ENCODE measurements at places on chromosomes 2 and 18.
A peak's percentile ranks its signal among the peaks of the same experiment; 100 is the strongest.

DNA sequence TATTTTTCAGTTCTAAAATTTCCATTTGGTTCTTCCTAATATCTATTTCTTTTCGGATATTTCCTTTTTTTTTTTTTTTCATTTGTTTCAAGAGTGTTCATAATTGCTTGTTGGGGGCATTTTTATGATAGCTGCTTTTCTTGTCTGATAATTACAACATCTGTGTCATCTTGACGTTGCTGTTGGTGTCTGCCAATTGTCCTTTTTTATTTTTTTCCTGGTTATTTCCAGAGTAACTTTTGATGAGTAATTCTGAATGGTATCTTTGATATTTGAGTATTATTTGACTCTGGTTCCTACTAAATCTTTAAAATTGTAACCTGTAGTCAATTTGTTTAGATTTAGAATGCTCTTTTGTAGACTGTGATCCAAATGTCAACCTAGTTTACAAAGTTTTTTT lies 51.3 kb upstream of the CHRNA1 start:
- no peak for DNase-seq

GRCh38 chr2:74206180-74206688 lies 7.8 kb downstream of the MTHFD2 start:
- no peak for DNase-seq

DNA sequence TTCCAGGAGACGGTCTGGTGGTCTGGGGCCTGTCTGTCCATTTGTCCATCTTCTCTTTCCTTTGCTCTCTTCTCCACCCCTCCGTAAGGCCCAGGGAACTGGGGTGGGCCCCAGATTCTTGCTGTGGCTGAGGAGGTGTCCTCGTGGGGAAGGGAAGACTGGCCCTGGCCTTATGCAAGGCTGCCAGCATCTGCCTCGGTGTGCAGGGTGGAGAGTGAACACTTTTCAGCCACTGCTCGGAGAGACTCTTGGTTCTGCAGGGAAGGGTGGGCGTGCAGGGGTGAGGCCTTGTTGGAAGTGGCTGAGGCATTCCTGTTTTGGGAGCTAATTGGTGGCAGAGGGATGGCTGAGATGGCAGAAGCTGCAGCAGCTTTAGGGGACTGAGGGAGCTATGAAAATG lies 23.0 kb downstream of the EMX1 start:
- DNase-seq = no peak

- DNase-seq = peak; percentile 99
These were observed 66.6 kb downstream of the CTIF start for GRCh38 chr18:48605408-48605845.

DNA sequence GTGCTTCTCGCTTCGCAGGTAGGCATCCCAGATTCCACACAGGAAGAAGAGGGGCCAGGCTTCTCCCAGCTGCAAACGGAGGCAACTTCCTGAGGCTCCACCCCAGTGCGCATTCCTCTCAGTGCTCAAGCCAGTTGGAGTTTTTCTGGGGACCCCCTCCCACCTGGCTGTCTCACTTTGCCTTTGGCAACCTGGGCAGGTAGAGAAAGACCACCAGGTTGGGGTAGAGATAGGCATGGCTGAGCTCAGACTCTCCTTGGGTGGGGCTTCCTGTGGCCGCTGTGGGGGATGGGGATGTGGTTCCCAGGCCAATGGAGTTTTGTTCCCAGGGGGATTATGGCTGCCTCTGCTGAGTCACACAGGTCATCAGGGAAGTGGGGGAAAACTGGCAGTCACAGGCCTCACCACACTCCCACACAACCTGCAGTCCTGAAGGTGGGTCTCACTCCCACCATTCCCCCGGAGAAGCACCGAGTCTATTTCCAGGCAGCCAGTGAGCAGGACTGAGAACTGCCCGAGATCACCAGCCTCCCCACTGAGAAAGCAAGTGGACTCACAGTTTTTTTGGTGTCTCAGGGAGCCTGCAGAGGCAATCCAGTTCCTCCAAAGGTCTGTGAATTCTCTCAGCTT lies 38.1 kb downstream of the SLC39A10 start:
- no peak for DNase-seq

DNA sequence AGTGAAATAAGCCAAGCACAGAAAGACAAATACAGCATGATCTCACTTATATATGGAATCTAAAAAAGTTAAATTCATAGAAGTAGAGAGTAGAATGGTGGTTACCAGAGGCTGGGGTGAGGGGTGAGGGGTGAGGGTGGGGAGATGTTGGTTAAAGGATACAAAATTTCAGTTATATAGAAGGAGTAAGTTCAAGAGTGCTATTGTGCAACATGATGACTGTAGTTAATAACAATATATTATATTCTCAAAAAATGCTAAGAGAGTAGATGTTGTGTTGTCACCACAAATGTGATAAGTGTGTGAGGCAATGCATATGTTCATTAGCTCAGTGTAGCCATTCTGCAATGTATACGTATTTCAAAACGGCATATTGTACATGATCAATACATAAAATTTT lies 26.4 kb upstream of the GULP1 start:
- DNase-seq = no peak

GRCh38 chr2:10525573-10526265 lies 77.6 kb upstream of the ODC1 start:
- DNase-seq = no peak

- DNase-seq = no peak
These were observed 84.2 kb downstream of the NCKAP5 start for GRCh38 chr2:133484106-133484505.

DNA sequence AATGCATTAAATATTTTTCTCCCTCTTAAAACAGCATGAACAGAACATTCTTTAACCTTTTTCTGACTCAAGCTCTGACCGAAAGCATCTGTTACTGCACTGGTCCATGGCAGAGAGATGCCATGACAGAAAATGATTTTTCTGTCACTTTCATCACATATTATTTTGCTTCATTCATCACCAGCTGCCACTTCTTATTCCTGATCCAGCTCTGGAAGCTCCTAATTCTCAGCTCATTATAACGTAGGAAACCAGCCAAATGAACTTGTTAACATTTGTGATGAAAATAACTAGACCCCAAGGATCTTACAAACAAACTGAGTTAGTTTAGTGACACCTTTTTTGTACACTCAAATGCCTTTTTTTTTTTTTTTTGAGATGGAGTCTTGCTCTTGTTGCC lies 7.6 kb upstream of the CFLAR start:
- no peak for DNase-seq

GRCh38 chr2:98393354-98393753 lies 47.1 kb downstream of the CNGA3 start:
- DNase-seq = no peak

GRCh38 chr2:176692533-176692932 lies 423.3 kb downstream of the MTX2 start:
- DNase-seq = no peak

- DNase-seq = no peak
These were observed 61.2 kb downstream of the KCNE4 start for GRCh38 chr2:223113161-223113560.

DNA sequence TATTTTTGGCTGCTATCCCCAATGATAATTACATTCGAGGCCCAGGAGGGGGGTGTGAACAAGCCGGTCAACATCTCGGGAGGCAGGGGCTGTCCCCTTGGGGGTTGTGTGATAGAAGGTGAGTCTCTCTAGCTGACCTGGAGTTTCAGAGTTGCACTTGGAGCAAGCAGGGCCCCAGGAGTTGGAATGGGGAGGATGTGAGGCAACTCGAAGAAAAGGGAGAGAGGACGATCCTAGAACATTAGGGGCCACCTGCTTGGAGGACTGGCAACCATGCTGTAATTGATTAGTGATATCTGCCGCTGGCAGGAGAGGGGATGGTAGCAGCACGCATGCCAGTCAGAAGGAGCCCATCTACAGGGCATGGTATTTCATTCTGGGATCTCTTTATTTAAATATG lies 122.6 kb downstream of the CTIF start:
- DNase-seq = no peak

DNA sequence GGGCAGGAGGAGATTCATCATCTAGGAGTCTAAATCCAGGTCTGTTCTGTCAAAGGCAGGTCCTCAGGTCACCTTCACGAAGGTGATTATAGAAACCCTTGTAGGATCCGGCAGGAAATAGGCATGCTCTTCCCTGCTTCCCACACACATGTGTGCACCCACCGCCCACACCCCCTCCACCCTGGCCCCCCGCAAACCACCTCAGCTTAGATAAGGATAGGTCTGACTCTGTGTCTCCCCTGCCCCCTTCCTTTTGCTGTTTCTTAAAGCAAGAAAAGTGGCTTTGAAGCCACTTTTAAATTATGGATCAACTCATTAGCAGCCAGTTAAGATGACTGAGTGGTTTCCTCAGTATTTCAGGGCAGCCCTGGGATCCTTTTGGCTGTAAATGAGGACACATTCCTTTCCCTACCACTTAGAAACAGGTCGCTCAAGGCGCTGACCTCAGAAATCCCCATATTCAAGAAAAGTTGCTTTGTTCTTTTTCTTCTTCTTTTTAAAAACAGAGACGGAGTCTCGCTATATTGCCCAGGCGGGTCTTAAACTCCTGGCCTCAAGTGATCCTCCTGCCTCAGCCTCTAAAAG lies 14.5 kb upstream of the CIB4 start:
- DNase-seq = no peak

DNA sequence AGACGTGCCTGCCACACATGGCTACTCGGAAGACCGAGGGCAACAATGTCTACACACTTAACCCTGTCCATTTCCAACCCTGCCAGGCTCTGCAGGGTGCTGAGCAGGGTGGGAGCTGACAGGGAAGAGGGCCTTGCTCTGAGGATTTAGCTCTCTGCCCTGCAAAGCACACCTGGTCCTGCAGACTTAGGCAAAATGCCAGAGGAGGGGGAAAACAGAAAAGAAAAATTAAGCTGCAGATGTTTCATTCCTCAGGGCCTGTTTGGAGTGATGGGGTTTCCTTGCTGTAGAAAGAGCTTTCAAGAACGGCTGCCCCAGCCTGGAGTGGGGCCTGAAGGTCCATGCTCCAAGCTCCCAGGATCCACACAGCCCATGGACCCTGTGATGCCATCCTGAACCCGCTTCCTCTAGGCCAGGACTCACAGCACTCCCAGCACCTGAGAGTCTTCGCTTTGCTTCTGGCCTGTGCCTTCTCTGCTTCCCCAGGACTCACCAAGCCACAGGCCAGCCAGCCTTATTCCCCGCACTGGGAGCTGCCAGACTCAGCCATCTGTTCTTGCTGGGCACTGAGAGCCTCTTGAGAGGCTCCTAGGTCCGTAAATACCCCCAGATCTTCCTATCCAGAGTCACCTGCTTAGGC lies 9.1 kb upstream of the TEX51 start:
- no peak for DNase-seq

DNA sequence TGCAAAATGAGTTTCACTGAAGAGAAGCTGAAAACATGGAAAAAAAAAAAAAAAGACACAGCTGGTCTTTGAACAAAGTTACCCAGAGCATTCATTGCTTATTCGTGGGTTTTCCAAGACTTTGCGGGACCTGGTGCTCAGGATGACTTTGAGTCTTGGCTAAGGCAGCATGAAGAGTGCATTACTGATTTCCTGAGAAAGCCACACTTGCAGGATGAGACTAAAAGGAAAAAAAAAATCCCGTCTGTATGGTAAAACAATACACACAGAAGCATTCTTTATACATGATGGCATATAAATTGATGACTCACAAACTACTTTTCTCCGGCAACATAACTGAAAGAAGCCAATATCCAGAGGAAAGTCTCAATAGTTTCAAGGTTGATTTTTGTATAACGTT lies 195.4 kb downstream of the SPP2 start:
- DNase-seq = no peak

GRCh38 chr2:70388128-70388527 lies 86.3 kb upstream of the FAM136A start:
- DNase-seq = no peak

Data from NCI-H146 (cell line).